AG09309 (cell line): ENCODE measurements at places on chromosomes 4 and X.

GRCh38 chr4:187606581-187606980 lies 389.0 kb upstream of the ZFP42 start:
- DNase-seq = peak; percentile 17

GRCh38 chrX:148567779-148568178 lies 67.4 kb downstream of the AFF2 start:
- DNase-seq = no peak

DNA sequence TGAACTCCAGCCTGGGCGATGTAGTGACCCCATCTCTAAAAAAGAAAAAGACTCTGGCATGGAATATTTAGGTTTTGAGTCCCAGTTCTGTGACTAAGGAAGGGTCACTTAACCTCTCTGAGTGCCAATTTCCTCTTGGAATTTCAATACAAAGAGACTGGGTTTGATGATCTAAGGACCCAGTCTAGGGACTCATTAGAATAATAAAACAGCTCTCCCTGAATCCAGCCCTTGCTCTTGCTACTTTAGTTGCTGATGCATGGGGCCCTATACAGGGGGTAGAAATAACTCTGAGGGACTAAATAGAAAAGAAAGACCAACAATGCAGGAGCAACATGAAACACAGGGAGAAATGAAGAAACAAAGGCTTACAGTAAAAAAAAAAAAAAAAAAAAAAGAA lies 12.6 kb downstream of the C4orf54 start:
- no peak for DNase-seq

DNA sequence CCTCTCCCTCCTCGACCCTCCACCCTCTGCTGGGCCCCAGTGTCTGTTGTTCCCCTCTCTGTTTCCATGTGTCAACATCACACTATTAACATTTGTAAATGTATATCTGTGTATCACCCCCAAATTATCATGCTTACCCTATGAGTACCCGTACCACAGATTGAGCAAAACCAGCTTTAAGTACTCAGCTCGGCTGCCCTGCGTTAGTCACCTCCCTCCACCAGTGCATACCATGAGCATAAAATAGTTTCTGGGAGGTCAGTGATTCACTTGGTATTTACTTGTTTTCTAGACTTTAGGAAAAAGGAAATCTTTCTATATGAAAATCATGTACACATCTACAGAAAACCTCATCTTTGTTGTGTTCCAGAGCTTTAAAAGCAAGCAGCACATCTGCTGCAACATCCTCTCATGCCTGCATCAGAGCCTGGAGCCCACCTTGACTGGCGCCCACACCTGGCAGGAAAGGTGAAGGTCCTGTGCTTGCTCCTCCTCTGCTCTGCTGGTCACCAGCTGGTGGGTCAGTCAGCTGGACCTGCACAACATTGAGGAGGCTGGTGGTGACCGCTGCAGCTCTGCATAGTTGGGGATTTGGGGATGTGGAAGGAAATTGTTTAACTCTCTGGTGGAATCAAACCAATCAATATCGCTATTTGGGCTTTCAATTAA lies 214.4 kb upstream of the KLF3 start:
- peak; percentile 8 for DNase-seq

GRCh38 chr4:10081218-10081606 lies 35.4 kb downstream of the WDR1 start:
- no peak for DNase-seq

GRCh38 chr4:169593050-169593560 lies 19.3 kb downstream of the NEK1 start:
- no peak for DNase-seq

GRCh38 chr4:152456609-152457008 lies 79.3 kb downstream of the FBXW7 start:
- DNase-seq = no peak

- no peak for DNase-seq
Observed at GRCh38 chrX:131791608-131792355, 231.3 kb upstream of the STK26 start.

- DNase-seq = no peak
Observed at GRCh38 chr4:1049591-1049905, 38.1 kb downstream of the FGFRL1 start.

- no peak for DNase-seq
Observed at GRCh38 chrX:12890467-12890866, 16.0 kb upstream of the TLR8 start.

GRCh38 chr4:158201322-158201721 lies 9.0 kb upstream of the TMEM144 start:
- DNase-seq = no peak

- DNase-seq = no peak
Observed at GRCh38 chr4:15003891-15004738, 1.8 kb downstream of the CPEB2 start.

DNA sequence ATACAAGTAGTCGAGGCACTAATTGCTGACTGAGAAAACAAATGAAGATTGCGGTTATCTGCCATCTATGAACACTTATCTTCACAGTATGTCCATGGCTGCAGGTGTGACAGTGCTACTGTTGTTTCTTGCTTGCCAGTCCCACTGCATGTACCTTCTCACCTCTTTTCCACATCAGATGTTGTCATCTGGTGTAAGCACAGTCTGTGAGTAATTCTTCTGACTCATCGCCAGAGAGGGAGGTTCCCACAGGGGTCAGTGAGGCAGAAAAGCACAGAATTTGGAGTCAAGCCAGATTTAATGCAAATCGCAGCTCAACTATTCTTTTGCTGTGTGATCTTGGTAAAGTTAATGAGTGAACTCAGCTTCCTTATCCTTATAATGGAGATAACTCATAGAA lies 144.4 kb downstream of the GLRA2 start:
- peak; percentile 33 for DNase-seq

GRCh38 chrX:8067754-8068462 lies 103.2 kb downstream of the VCX2 start:
- DNase-seq = no peak

DNA sequence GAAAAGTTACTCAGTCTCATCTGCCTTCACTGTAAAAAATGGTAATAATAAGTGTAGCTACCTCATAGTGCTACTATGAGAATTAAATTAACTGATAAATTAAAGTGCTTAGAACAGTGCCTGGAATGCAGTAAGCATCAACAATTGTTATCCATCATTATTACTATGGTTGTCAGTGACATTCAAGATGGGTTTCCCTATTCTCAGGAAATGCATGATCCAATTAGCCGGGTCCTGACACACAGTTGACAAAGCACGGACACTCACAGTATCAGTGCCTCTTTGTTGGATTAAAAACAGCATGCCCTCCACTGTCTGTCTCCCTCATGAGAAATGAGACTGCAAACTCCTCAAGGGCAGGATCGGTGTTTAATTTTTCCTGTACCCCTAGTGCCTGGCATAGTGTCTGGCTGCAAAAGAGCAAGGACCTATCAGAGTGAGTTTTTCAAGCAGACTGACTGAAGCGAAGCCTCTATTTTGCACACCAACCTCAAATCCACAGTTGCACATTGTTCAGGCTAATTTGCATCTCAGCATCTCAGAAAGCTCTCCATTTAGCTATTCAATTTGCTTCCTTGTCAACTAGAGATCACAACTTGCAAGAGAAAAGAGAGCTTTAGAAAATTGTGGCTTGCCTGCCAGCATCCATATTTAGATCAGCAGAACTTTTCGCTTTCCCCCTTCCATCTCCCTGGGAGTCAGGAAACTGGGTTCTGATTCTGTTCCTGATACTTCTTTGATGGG lies 122.9 kb downstream of the LDB2 start:
- no peak for DNase-seq

GRCh38 chr4:162408309-162408708 lies 244.5 kb upstream of the FSTL5 start:
- DNase-seq = no peak

GRCh38 chrX:25020905-25021449 lies 5.2 kb upstream of the ARX start:
- DNase-seq = no peak

DNA sequence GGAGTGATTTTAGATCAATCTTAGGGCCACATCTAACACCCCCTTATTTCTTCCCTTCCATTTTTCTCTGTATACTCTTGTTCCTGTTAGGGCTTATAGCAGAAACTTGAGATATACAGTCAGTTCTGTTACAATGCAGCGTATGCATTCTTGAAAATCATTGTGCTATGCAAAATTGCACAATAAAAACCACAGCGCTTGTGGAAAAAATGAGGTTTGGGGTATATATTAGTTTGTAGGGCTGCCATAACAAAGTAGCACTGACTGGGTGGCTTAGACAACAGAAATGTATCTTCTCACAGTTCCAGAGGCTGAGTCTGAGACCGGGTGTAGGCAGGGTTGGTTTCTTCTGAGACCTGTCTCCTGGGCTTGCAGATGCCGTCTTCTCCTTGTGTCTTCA lies 59.0 kb downstream of the WWC2 start:
- DNase-seq = no peak

GRCh38 chr4:185254434-185254833 lies 45.0 kb downstream of the SNX25 start:
- no peak for DNase-seq

DNA sequence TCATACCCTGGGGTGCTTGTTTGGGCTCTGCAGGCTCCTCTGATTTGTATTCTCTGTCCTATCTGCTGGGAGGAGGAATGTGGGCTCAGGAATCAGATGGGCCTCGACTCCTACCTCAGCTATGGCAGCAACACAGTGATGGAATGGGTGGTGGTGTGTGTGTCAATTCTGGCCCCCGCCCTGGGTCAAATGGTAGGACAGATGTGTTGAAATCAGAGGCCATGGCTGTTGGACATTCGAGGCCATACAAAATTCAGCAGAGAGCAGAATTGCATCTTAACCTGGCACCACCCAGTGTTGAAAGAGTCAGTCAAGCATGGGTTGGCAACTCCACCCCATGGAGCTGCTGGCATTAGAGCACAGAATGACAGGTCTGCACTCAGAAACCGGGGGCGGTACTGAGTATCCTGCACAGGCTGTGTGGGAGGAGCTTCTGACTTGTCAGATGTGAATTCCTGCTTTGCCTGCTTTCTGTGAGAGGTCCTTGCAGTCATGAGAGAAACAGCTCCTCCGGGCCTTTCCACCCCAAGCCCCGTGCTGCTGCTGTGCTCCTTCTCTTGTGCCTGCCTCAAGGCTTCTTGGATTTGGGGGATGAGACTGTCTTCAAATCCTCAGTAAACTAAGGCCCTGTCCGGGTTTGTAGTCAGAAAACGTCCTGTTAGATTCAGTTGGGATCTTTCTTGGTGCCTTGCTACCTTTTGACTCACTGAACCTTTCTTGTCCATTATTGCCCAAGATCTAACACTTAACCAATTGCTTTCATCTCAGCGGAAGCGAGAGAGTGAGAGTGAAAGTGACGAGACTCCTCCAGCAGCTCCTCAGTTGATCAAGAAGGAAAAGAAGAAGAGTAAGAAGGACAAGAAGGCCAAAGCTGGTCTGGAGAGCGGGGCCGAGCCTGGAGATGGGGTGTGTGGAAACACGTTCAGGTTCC lies 13.0 kb downstream of the DKC1 start:
- no peak for DNase-seq

- DNase-seq = peak; percentile 23
Observed at GRCh38 chr4:187668526-187669082, 327.0 kb upstream of the ZFP42 start.

- DNase-seq = no peak
Observed at GRCh38 chrX:111503485-111503993, 7.9 kb upstream of the SERTM2 start.

DNA sequence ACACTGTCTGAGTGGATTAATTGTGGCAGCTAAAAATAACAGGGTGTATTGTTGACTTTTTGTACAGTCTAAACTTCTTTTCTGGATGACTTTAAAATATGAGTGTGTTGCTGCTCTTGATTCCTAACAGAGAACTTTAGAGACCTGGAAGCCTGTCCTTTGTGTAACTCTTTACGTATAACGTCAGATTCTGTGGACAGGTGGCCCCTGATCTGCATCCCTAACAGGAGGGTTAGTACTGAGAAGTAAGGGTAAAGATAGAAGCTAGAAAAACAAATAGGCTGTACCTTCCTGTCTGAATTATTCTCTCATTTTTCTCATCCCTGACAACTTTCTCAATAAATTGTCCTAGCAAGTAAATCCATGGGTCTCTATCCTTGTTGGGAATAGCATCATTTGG lies 105.7 kb upstream of the LIMCH1 start:
- DNase-seq = no peak

- no peak for DNase-seq
Observed at GRCh38 chr4:92305148-92305877, 1.5 kb downstream of the GRID2 start.

- DNase-seq = peak; percentile 81
Observed at GRCh38 chrX:107710617-107711391, 64.8 kb downstream of the TSC22D3 start.

- DNase-seq = no peak
Observed at GRCh38 chrX:17654116-17654515, 83.2 kb upstream of the SCML1 start.

GRCh38 chr4:140243278-140243753 lies 89.3 kb upstream of the MAML3 start:
- no peak for DNase-seq

DNA sequence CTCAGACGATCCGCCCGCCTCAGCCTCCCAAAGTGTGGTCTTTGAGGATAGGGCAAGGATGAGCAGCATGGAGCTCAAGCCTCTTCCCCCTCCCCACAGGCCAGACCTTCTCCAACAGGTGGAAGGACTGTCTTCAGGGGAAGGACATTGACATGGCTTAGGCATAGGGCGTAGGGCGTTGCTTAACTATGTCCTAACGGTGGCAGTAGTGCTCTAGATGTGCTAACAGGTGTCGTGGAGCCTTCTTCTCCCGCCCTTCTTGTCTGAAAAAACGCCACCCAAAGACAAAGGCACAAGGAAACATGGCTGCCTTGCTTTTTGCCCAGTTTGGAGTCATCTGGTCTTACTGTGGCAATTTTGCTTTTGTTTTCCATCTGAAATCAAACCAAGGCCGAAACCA lies 219.8 kb downstream of the OR13H1 start:
- peak; percentile 83 for DNase-seq

GRCh38 chrX:16993791-16994318 lies 47.4 kb downstream of the REPS2 start:
- DNase-seq = no peak

- DNase-seq = no peak
Observed at GRCh38 chrX:13128104-13128503, 83.7 kb upstream of the FAM9C start.

DNA sequence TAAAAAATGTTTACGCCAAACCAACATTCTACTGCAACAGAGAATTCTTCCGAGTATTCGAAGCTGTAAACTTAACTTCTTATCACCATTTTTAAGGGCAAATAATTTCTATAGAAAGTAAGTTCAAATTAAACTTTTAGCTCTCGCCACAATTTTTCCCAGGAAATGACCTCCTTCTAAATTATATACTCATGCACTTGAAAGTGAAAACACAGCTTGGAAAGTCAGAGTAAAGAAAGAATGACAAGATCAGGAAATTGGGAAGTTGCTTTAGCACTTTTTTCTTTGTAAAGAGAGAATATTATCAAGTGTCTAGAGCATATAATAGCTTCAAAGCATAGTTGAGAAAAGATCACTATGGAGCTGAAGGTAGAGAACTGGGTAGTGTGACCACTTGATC lies 1.2 kb downstream of the CYBB start:
- no peak for DNase-seq
